ENCODE measurements at places on chromosomes 2 and 18.
A peak's percentile ranks its signal among the peaks of the same experiment; 100 is the strongest.

GRCh38 chr2:148936857-148937450 lies 61.9 kb downstream of the KIF5C start:
- no peak for DNase-seq

- DNase-seq, result no peak
Measured at GRCh38 chr2:73984203-73984921, at the start of gene TET3. TSS of gene TET3 (plus strand) at chr2:73984910. CDS start at chr2:73986404, 1,494 bp downstream.

- no peak for DNase-seq
Measured at GRCh38 chr18:79510046-79510685, 114.4 kb downstream of the NFATC1 start.

GRCh38 chr2:107197594-107198294 lies 311.8 kb upstream of the ST6GAL2 start:
- no peak for DNase-seq

DNA sequence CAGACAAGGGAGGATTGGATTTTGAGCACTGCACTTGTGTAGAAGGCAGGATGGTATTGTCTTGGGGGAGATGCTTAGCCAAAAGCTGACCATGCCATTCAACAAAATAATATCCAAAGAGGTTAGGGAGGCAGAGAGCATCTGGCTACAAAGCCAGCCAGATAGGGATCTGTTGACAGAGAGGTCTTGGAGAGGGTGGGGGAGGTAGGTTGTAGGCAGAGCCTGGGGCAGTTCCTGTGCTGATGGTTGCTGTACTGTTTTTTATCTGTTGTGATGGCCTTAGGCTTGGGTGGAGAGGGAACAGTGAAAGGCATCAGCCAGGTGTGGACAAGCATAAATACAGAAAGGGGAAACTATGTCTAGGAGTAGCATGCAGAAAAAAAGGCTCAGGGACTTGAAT lies 100.9 kb downstream of the AQP4 start:
- DNase-seq, result no peak

GRCh38 chr18:79139206-79139605 lies 70.0 kb downstream of the ATP9B start:
- no peak for DNase-seq

GRCh38 chr2:242013771-242014170 lies 144.2 kb downstream of the RTP5 start:
- DNase-seq, result no peak

GRCh38 chr2:219968685-219969345 lies 341.4 kb downstream of the SLC4A3 start:
- DNase-seq, result no peak

DNA sequence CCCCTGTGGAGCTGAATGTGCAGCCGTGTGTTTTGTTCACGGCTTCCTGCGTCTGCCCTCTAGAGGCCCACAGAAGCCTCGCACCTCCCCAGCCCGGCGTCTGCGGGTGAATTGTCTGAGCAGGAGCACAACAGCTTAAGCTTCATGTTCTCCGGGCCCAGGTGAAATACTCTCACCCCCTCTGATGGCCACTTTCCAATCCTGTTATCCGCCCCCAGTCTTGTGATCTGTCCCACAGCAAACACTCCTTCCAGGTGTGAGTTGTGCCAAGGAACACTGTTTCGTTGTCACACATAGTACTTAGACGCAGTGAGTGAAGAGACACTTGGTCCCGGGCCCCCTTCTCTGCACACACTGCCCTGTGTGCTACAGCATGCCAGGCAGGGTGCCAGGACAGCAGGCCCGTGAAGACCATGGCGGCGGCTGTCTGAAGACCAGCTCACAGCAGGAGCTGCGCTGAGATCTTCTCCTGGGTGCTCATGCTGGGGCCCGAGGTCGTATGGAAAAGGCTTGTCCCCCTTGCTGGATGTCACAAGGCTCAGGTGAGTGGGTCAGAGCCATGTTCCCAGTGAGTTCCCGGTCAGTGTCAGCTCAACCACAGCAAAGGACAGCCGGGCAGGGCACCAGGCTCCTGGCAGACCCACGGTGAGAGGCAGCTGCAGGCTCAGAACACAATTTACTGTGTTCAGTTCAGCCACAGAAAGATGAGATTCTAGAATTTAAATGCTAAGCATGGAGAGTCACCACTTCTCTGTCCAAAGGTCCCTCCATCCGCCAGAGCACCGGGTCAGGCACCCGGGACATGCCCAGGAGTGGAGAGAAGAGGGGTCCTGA lies 6.8 kb upstream of the PXDN start:
- DNase-seq, result peak; percentile 86

DNA sequence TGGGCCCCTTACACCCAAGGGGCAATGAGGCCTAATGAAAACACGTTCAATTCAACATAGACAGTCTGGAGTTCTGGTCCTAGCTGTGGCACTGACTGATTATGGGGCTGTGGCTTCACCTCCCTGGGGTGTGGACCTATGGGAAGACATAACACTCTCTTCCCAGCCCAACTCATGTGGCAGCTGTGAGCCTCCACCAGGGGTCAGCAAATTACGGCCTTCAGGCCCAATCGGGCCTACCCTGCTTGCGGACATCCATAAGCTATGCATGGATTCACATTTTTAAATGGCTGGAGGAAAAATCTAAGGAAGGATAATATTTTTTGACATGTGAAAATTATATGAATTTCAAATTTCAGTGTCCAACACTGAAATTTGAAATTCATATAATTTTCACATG lies 101.3 kb downstream of the LOXHD1 start:
- DNase-seq, result no peak

DNA sequence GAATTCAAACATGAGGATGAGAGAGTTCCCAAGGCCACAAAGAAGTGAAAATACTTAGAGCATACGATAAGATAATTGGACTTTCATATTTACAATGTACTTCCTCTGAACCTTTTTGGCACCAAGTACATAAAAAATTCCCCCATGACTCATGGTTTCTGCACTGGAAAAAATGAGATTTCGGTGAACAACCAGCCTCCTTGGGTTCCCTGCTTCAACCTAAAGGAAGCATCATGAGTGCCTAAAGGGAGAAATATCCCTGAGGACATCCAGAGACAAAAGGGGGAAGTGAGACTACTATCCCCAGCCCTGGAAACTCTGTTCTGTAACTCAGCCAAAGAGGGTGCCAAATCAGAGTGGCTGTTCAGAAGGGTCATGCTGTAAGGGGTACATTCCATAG lies 562.7 kb upstream of the SLC39A10 start:
- DNase-seq, result peak; percentile 27

GRCh38 chr2:58304843-58305242 lies 63.7 kb upstream of the FANCL start:
- DNase-seq, result no peak

- no peak for DNase-seq
Measured at GRCh38 chr18:56487801-56488200, 150.6 kb downstream of the TXNL1 start.
